ENCODE measurements at places on chromosomes 1 and 21. TPM values are rescaled to one million over a fixed set of nuclear protein-coding genes. Genes with fewer than 3 reads are reported as not detected.

Gene CRYAA
- not detected for total RNA-seq

Gene MYBPH
- not detected for total RNA-seq

Gene KLHDC9
- total RNA-seq: 6.5 TPM

Gene SLC44A3
- total RNA-seq: 11.7 TPM

Gene HES5
- 17.2 TPM for total RNA-seq

Gene CTSK
- 1.9 TPM for total RNA-seq

Gene LMOD1
- not detected for total RNA-seq

Gene RBM11
- total RNA-seq: 0.35 TPM

Gene CYP4Z1
- total RNA-seq: not detected

All from airway epithelial cell (primary cell).